Activated T-cell treated with anti-CD3 and anti-CD28 coated beads, Interleukin-2, amount 50 U/mL, for 4 hours (primary cell): ENCODE measurements at places on chromosomes 3 and 15.

DNA sequence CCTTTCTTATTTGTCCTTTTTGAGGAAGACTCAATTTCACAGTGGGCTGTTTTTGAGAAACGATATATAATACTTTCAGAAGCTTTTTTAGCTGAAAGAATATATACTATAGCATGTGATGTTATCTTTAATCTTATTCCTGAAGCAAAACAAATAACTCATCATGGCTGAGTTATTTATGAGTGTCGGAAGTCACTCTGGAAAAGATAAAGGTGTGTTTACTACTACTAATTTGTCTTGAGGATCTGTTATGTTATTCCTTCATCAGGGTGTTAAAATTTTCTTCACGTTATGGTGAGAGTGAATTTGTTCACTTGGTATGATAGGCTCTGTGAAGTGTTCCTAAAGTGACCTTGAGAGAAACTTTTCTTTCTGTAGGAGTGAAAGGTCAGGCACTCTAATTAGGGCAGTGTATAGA is 4.7 kb downstream of the TCF12 start:
- no peak for DNase-seq

GRCh38 chr3:159971311-159971710 is 17.3 kb upstream of the IL12A start:
- DNase-seq: no peak

DNA sequence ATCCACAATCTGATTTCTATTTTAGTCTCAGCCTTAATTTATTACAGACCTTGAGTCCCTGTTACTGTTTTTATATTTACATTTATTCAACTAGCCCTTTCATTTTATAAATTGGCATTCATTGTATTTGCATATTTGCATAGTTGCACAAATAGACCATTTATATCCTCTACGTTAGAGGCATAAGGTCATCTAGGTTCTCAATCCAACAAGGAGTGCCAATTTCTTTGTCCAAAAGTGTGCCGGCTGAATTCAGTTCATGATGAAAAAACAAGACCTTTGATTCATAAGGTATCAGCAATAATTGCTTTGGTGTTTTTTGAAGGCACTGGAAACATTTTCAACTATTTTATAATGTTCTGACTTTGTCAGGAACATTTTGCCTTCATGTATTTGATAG is 33.9 kb upstream of the NANOGP8 start:
- DNase-seq: no peak

GRCh38 chr3:52931889-52932288 is 34.5 kb upstream of the STIMATE start:
- DNase-seq: no peak

DNA sequence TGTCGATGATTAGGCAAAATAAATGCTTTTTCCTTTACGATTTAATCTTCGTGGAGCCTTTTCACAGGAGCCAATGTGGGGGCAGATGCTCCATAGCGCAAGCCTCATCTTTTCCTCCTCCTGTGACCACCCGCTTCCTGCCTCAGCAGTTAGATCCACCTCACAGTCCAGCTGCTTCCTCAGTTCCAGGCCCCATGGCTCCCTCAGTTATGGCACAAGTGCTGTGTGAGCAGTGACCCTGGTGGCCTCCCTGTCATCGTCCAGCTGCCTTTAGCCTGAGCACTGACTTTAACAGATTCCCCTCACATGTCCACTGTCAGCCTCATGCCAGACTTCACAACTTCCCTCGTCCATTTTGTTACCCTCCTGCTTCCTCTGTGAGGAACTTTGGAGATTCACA is 424.6 kb upstream of the GBE1 start:
- no peak for DNase-seq

GRCh38 chr15:52309154-52309548 is 13.5 kb upstream of the MYO5C start:
- no peak for DNase-seq

DNA sequence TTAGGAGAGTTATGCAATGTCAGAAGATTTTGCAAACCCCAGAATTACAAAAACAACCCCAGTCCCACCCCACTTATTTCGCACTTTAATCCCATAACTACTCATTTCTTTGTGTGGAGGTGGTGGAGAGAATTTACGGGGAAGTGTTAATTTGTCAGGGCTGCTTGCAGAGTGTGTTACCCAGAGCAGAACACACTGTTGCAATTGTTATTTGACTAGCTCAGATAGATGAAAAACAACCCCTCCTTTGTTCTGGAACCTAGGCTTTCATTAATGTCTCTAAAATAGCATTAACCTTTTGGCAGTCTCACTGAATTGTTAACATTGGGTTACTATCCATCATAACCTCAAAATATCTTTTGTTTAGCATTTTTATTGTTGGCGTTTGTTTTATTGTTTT is 55.8 kb upstream of the MINAR1 start:
- DNase-seq: no peak

DNA sequence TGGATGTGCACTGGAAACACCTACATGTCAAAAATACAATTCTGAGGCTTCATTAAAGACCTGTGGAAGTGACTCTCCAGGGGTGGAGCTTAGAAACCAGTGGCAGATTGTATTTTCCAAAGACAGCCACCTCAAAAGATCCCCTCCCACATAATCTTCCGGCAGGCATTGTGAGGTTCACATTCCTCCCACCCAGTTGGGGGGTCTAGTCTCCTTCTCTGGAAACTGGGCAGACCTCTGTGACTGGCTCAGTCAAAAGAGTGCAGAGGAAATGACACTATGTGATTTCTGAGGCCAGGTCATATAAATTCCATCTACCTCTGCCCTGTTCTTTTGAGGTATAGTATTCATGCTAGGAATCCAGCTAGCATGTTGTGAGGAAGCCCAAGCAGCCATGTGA is 1.9 kb upstream of the CFAP92 start:
- DNase-seq: no peak

DNA sequence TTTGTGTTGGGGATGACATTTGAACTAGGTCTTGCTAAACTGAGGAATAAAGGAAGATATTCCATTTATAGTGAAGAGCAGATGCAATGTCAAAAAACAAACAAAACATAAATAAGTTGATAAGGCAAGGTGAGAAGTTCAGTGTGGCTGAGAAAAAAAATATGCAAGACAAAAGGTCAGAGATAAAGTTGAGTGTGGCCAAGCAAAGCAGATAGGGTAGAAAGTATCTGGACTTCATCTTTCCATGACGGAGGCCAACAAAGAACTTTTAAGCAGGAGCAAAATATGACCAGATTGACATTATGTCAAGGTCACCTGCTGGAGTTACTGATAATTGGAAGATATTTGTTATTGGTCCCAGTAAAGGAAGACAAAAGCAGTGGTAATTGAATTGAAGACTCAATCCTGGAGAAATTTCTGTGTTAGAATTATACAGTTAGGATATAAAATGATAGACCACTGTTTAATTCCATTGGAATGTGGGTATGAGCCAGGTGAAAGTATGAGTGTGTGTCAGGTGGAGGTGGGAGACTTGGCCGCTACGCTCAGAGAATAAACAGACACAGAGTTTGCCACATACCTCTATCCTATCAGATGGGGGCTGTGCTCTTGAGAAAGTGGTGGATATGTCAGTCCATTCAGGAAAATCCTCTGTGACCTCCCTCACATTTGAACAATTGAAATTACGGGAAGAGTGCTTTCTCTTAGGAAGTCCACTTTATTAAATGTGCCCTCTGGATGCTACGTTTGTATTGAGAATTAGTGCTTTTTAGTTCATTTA is 28.1 kb downstream of the ADIPOQ start:
- DNase-seq: no peak

DNA sequence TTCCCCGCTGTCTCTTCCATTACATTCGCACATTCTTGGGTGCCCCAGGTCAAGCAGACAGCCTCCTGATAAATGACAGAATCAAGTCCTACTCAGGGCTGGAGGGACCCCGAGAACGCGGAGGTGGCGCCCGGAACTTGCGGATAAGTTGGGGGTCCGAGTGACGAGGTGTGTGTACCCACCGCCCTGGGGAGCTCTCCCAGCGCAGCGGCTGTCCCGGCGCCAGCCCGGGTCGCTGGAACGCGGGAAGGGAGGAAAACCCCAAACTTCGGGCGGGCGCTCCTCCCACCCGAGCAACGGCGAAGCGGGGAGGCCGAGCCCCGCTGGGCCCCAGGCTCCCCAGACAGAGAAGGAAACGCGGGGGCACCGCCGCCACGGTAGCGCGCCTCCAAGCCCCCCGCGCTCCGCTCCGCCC is 550 bp downstream of the CLN6 start:
- DNase-seq: no peak

DNA sequence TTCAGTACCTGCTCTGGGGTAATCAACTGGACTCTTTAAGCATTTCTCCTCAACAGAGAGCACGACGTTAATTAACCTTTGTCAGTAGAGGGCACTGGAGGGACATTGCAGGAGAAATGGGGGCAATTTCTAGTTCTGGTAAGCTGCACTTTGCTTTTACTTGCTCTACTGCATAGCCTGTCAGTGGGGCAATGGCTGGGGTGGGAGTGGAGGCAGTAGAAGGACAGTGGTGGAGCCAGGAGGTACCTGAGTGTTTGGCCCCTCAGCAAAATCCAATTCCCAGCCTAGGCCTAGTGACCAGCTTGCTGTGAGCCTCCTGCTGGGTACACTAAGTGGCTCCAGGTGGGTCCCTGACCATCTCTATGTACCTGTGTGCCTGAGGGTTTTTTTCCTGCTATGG is 18.3 kb upstream of the MED12L start:
- DNase-seq: no peak

GRCh38 chr15:59205839-59206622 is 612 bp upstream of the LDHAL6B start:
- no peak for DNase-seq

GRCh38 chr3:138774529-138775253 is 60.0 kb downstream of the PIK3CB start:
- DNase-seq: no peak

- no peak for DNase-seq
These were observed 16.1 kb downstream of the KLF15 start for GRCh38 chr3:126340943-126341754.

DNA sequence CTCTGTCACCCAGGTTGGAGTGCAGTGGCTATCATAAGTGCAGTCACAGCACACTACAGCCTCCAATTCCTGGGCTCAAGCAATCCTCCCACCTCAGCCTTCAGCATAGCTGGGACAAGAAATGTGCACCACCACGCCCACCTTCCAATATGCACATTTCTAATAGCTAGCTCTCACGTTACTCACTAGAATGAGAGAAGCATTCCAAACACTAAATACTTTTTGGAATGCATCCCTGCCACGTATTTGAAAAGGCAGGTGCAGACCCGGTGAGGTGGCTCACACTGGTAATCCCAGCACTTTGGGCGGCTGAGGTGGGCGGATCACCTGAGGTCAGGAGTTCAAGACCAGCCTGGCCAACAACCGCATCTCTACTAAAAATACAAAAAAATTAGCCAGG is 7.6 kb upstream of the TCF12 start:
- no peak for DNase-seq

GRCh38 chr15:62253294-62253693 is 88.2 kb upstream of the C2CD4B start:
- no peak for DNase-seq

GRCh38 chr3:141561426-141562034 is 74.7 kb downstream of the RASA2 start:
- DNase-seq: peak; percentile 17

DNA sequence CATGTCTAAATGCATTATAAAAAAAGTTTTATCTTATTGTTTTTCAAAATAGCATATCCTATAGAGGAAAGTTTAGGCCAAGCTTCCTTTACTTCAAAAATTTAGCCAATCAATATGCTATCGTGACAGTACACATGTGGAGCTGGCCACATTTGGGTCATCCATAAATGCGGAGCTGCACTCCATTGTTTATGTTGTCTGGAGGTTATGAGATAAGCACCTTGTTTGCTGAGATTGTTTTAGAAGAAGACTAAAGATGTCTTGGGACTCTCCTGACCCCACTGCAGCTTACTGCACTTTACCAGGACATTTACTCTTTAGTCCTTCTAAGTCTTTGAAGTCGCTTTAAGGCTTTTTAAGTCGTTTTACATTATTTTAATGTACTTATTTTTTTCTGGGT is 265.9 kb downstream of the OCA2 start:
- no peak for DNase-seq

GRCh38 chr3:72336821-72337479 is 511.3 kb downstream of the SHQ1 start:
- DNase-seq: no peak

DNA sequence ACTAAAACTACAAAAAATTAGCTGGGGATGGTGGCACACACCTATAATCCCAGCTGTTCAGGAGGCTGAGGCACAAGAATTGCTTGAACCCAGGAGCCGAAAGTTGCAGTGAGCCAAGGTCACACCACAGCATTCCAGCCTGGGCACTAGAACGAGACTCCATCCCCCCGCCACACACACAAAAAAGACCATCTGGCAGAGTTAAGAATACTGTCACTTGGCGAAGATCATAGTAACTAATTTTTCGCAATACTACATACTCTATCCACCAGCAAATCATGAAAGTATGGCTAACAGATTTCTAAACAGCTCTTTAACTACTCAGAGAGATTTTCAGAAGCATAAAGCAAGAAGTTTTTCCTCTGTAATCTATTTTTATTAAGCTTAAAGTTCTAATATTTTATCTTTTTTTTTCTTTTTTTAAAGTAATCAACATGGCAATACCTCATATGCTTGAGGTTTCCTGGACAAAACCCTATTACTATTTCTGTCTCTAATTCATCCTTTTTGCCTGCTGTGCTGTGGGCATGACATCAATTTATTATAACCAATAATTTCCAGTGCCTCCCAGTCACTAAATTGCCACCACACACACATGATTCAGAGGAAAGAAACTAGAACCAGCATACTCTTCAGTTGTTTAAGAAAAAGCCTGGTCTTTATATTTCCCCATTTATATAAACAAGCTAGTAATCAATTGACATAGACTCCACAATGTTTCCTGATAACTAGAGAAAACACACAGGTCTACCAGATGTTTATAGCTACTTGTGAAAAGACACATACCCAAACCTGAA is 46.9 kb downstream of the CHSY1 start:
- no peak for DNase-seq

DNA sequence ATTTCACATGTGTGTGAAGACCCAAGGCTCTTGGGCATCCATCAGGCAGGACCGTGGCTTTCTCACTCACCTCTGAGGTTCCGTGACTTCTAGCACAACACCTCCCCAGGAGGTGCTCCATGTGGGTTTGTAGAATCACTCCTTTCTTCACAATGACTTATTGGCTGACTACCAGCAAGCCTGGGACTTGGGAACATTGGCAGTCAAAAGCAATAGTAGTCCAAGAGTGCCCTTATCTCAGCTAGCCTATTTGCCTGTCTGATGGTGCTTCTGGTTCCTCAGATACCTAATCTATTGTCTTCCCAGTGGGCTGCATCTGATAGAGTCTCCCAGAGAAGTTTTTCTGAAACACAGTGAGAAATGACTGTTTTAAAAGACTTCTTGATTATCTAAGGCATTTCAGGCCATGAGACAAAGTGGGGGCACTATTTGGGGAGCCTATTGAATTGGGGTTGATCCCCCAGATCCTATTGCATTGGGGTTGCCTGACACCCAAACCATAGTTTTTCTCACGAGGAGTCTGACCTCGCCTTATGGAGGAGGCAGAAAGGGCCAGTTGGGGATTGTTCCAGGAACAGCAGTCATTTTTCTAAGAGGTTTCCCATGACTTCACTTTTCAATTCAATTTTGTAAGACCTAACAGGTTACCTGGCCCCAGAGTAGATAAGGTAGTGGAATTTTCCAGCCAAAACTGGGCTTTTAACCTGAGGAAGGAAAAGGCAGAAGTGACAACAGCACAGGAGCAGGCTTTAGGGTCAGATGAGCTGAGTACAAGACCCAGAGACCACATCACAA is 88.0 kb downstream of the CYP19A1 start:
- no peak for DNase-seq

GRCh38 chr3:121624147-121624899 is 31.1 kb downstream of the FBXO40 start:
- DNase-seq: no peak

- DNase-seq: no peak
These were observed 57.6 kb downstream of the BHLHE40 start for GRCh38 chr3:5036858-5037257.

GRCh38 chr3:157369727-157370421 is 66.8 kb upstream of the PTX3 start:
- DNase-seq: no peak
